ENCODE measurements at places on chromosomes 1 and 21.

GRCh38 chr1:220894924-220895256 is 15.6 kb downstream of the HLX start:
- peak overlapping the region; percentile 68 for H3K4me3 ChIP-seq
- H3K27ac ChIP-seq = no peak overlapping the region
- no peak for DNase-seq
- peaks cover 64% of the 10 kb centered on the region for H3K4me1 ChIP-seq

GRCh38 chr1:209767706-209768105 is 11.9 kb downstream of the TRAF3IP3 start:
- peaks cover 12% of the 10 kb centered on the region for H3K27me3 ChIP-seq
- H3K36me3 ChIP-seq = no peaks in the 10 kb centered on the region
- no peak overlapping the region for H3K27ac ChIP-seq

GRCh38 chr1:40301541-40302299 is 15.4 kb downstream of the COL9A2 start:
- no peak overlapping the region for H3K27ac ChIP-seq
- H3K27me3 ChIP-seq = peaks cover 4% of the 10 kb centered on the region
- DNase-seq = no peak
- no peaks in the 10 kb centered on the region for H3K4me1 ChIP-seq
- no peak overlapping the region for H3K4me3 ChIP-seq

DNA sequence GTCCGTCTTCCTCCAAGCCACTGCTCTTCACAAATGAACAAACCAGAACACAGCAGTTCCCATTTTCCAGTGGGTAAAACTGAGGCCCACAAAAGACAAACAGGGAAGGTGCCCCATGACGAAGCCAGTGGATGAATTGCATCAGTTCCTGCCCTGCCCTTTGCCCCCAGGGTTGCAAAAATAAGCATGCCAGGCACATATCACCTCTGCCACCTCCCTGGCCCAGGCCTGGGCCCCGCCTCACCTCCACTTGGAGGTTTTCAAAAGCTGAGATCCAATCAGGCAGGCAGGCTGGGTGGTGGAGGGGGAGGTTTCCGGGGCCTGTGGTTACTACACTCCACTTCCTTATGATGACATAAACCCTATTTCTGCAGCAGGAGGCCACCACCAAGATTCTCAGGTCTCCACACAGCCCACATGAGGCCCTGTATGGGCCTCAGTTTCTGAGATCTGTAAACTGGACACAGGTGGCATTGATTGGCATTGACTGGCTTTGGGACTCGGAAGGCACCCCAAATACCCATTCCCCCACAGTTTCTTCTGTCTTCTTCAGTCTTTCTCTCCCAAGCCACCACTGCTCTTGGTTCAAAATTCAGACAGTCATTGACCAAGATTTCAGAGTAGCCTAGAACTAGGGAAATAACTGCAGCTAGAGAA is 4.1 kb downstream of the KIF21B start:
- H3K36me3 ChIP-seq = no peaks in the 10 kb centered on the region
- H3K27ac ChIP-seq = no peak overlapping the region
- DNase-seq = no peak

DNA sequence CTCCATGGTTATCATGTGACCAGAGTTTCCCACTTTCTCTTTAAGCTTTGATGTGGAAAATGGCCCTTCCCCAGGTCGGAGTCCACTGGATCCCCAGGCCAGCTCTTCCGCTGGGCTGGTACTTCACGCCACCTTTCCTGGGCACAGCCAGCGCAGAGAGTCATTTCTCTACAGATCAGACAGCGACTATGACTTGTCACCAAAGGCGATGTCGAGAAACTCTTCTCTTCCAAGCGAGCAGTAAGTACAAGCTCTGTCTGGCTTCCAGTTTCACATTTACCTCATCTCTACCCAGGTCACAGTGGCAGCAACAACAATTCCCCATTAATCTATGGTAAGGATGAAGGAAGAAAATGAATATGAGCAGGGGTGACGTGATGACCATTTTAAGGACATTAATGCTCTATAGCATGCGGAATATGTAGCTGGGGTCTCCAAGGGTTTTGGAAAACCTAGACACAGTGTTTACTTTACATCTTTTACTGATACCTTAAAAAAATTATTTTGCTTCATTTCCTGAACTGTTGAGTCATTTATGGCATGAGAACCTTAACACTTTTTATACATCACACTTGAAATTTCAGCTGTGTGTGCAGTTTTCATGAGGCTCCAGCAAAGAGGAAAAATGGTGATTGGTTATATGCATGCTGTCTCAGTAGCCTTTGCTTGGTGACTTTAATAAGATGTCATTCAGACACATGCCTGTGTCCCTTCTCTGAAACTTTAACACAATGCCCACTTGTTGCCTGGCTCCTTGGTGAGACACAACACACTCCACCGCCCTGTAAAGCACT is 286.3 kb upstream of the SGIP1 start:
- DNase-seq = no peak
- no peaks in the 10 kb centered on the region for H3K36me3 ChIP-seq
- H3K27ac ChIP-seq = no peak overlapping the region
- H3K27me3 ChIP-seq = no peaks in the 10 kb centered on the region
- no peak overlapping the region for H3K4me3 ChIP-seq
- no peaks in the 10 kb centered on the region for H3K4me1 ChIP-seq

- H3K4me3 ChIP-seq = no peak overlapping the region
- H3K27me3 ChIP-seq = no peaks in the 10 kb centered on the region
- no peak for DNase-seq
- peak overlapping the region; percentile 24 for H3K27ac ChIP-seq
- no peaks in the 10 kb centered on the region for H3K4me1 ChIP-seq
Observed at GRCh38 chr1:207781312-207781711, 29.5 kb downstream of the CD46 start.

- no peak overlapping the region for H3K4me3 ChIP-seq
- DNase-seq = no peak
- H3K36me3 ChIP-seq = peaks cover 26% of the 10 kb centered on the region
- H3K4me1 ChIP-seq = no peaks in the 10 kb centered on the region
- H3K27me3 ChIP-seq = peaks cover 4% of the 10 kb centered on the region
- H3K27ac ChIP-seq = no peak overlapping the region
Observed at GRCh38 chr1:222897527-222898190, 82.8 kb downstream of the DISP1 start.

DNA sequence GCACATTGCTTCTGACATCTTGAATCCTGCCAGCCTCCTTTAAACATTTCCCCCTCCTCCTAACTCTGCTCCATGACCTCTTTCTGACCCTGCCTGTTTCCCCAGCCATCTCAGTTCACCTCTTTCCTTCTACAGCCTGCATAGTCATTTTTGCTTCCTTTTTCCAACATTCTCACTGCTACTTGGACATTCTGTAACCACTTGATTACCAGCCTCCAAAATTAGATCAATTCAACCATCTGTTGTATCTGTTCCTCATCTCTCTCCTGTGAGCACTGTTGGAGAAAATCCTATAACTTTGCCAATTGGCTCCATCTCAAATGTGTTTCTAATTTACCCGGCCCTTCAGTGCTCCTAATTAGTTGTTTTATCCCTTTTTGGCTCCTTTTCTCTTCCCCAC is 27.5 kb upstream of the GPR88 start:
- no peak for DNase-seq
- no peak overlapping the region for H3K27ac ChIP-seq
- H3K27me3 ChIP-seq = no peaks in the 10 kb centered on the region
- peaks cover 34% of the 10 kb centered on the region for H3K36me3 ChIP-seq
- peaks cover 4% of the 10 kb centered on the region for H3K4me1 ChIP-seq
- no peak overlapping the region for H3K4me3 ChIP-seq

DNA sequence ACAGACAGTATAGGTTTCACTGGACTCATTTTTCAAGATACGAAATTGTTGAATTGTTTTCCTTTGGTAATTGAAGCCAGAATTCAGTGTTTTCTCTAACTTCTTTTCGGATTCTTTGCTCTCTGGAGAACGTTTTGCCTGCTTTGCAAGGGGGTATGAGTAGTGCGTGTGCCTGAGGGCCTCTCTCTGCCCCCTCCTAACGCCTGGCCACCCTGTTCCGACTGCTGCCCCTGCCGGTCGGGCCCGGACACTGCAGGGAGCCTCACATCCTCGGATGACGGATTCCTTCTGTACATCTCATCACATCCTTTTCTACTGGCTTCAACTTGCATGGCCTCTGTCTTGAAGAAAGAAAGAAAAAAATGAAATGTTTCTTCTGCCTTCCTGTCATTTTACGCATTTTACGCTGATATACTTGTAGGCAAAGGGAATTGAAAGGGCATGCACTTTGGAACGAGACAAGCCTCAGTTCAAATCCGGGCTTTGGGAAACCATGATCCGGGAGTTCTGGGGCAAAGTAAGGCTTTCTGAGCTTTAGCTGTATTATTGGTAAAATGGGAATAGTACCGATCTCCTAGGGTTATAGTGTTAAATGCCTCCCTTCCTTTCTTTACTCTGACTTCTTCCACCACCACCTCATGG is 65.1 kb downstream of the DISC1 start:
- peak overlapping the region; percentile 66 for H3K27ac ChIP-seq
- peaks cover 62% of the 10 kb centered on the region for H3K4me1 ChIP-seq
- H3K27me3 ChIP-seq = peaks cover 7% of the 10 kb centered on the region
- H3K36me3 ChIP-seq = peaks cover 16% of the 10 kb centered on the region
- H3K4me3 ChIP-seq = no peak overlapping the region

GRCh38 chr1:56525489-56526041 is 53.8 kb downstream of the PLPP3 start:
- H3K27me3 ChIP-seq = no peaks in the 10 kb centered on the region
- DNase-seq = no peak
- H3K4me3 ChIP-seq = no peak overlapping the region
- H3K27ac ChIP-seq = peak overlapping the region; percentile 8
- peaks cover 31% of the 10 kb centered on the region for H3K36me3 ChIP-seq

DNA sequence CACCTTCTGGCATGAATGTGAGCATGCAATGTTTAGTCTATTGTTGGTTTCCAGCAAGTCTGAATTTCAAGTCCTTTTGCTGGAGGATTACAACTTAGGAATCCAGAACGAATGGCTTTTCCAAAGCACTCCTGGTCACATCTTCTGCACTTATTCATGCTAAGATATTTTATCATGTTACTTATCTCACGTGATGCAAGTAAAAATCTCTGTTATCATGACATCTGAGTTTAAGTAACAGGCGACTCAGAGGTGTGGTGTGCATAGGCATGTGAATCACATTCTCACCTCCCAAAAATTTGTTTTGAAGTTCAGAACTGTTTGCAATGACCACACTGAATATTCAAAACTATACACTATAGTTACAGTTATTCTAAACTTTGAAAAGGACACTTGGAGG is 204.8 kb upstream of the FGGY start:
- no peak for DNase-seq
- H3K27me3 ChIP-seq = peaks cover 9% of the 10 kb centered on the region
- no peak overlapping the region for H3K27ac ChIP-seq
- H3K36me3 ChIP-seq = no peaks in the 10 kb centered on the region
- no peak overlapping the region for H3K4me3 ChIP-seq

- H3K4me1 ChIP-seq = peaks cover 68% of the 10 kb centered on the region
- no peaks in the 10 kb centered on the region for H3K36me3 ChIP-seq
- no peak overlapping the region for H3K4me3 ChIP-seq
Observed at GRCh38 chr1:205928317-205928716, 14.9 kb downstream of the SLC26A9 start.
